KG1 (cell line): ENCODE measurements at places on chromosomes 3 and 15.

DNA sequence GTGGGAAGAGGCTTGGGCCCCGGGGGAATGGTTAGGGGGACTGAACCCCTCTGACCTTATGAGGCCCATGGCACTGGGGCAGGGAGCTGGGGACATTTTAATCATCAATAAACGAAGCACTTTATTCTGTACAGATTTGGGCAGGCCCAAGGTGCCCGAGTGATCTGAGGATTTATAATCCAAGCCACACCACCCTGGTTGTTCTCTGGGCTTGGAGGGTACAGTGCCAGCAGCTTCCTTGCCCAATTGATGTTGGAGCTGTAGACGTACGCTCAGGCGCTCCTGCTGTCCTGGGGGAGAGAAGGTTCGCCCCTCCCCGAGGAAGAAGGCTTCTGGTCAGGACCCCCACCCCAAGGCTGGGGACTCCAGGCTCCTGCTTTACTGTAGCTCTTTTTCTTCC, 12.5 kb downstream of the ZBTB47 start:
- no peak for DNase-seq

DNA sequence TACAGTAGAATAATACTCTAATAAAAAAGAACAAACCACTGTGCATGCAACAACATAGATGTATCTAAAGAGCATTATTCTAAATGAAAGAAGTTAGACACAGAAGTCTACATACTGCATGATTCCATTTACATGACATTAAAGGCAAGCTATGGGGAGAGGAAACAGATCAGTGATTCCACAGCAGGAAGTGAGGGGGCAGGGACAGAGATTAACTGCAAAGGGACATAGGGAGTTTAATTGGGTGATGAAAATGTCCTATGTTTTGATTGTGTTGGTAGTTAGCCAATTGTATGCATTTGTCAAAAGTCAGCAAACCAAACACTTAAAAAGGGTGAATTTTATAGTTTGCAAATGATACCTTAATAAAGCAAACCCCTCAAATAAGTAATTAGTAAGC, 13.8 kb downstream of the CRYGS start:
- DNase-seq: no peak

DNA sequence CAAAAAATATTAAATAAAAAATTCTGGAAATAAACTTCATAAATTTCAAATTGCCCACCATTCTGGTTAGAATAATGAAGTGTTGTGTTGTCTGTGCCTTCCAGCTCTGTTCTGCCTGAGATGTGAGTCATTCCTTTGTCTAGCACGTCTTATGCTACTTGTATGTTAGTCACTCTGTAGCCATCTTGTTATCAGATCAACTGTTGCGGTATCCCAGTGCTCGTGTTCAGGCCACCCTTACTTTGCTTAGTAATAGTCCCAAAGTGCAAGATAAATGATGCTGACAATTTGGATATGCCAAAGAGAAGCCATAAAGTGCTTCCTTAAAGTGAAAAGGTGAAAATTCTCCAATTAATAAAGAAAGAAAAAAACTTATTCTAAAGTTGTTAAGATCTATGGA, 527.5 kb downstream of the NAALADL2 start:
- DNase-seq: no peak

DNA sequence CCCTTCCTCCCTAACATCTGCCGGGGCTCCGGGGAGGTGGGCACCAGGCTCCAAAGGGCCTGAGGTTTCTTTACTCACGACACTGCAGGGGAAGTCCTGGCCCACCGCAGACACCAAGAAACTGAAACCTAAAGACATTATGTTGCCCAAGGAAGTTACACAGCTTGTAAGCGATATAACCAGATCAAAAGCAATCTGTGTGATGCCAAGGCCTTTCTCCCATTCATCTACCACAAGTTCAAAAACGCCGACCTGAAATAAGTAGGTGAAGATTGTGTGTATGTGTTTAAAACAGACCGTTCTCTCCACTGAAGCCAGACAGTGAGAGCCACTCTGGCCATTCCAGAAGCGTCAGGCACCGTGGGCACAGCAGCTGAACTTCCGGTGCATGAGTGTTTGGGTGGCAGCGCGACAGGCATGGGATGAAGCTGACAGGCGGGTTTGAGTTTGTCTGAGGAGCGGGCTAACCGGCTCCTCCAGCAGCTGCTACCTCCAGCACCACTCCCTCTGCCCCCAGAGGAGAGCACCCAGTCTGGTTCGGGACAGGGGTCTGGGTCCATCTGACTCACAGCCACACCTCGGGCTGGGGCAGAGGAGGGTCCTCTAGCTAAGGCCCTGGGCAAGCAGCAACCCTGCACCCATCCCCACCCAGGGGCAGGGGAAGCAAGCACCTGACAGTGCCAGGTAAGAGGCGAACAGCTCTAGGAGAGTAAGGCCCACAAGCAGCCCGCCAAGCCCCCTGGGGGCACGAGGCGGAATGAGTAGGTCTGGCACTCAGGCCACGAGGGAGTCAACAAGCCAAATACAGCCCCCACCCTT, 1.3 kb downstream of the TNK2 start:
- DNase-seq: no peak

DNA sequence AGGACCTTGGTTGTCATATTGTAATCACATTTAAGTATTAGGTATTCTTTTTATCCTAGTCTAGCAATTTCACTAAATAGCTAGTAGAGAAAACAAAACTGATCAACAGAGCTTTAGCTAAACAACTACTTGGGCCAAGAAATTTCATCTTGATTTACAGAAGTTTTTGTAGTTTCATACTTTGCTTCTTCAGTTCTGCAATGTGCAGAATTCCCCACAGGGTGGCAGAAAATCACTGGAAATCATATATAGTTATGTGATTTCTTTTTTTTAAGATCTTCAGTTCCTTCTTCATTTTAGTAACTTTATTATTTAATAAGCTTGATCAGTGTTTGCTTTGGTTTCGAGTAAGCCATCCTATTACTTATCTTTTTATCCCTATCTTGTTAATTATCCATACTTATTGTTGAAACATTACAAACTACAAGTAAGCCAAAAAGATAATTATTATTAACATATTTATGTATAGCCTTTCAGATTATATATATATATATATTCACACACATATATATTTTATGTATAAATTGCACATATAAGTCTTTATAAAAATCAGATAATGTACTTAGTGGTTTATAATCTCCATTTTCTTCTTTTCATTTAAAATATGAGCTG, 2.2 kb upstream of the BNIP2 start:
- DNase-seq: peak; percentile 57

- no peak for DNase-seq
Measured at GRCh38 chr15:39388118-39388517, 192.8 kb upstream of the THBS1 start.

- no peak for DNase-seq
Measured at GRCh38 chr3:15948388-15948787, 150.6 kb upstream of the ANKRD28 start.

- DNase-seq: no peak
Measured at GRCh38 chr3:4880850-4881249, 98.4 kb upstream of the BHLHE40 start.

DNA sequence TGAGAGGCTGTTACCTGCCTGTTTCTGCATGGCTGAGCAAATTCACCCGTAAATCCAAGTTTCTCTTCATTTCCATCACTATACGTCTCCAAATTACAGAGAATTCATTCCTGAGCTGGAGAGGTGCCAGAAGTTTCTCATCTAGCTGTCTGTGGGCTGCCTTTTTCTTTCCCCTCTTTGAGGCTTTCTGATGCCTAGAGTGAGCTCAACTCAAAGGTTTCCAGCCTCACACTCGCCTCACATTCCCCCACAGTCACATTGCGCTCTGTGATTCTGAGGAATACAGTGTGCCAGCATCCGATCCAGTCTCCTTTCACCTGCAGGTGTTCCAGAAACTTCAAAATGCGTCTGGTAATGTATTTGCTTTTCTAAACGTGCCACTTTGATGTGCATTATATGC, 267.2 kb downstream of the MFSD1 start:
- no peak for DNase-seq

DNA sequence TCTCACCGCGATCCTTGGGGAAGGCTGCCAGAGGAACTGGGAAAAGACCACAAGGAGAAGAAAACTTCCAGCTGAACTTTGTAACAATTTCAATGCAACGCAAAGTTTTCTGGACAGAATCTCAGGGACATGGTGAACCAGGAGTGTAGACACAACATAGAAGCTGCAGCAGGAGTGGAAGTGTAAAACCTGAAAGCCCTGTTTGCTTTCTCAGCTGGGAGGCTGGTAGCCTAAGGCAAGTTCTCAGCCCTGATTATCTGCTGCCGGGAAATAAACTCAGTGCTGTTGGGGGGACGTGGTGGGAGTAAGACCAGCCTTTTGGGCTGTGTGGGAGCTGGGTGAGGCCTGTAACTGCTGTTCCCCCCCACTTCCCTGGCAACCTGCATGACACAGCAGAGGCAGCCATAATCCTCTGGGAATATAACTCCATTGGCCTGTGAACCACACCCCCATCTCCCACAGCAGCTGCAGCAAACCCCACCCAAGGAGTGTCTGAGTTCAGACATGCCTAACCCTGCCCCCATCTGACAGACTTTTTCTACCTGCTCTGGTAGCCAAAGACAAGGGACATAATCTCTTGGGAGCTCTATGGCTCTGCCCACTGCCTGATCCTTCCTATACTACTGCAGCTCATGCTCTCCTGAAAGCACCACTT, 106.7 kb downstream of the ZNF621 start:
- no peak for DNase-seq

- DNase-seq: no peak
Measured at GRCh38 chr15:31135523-31135922, 34.0 kb upstream of the TRPM1 start.

- no peak for DNase-seq
Measured at GRCh38 chr3:180138871-180139270, 102.1 kb upstream of the PEX5L start.

- no peak for DNase-seq
Measured at GRCh38 chr15:33131552-33132232, 62.8 kb downstream of the FMN1 start.

GRCh38 chr3:100354850-100355249, 20.3 kb downstream of the NIT2 start:
- DNase-seq: no peak

DNA sequence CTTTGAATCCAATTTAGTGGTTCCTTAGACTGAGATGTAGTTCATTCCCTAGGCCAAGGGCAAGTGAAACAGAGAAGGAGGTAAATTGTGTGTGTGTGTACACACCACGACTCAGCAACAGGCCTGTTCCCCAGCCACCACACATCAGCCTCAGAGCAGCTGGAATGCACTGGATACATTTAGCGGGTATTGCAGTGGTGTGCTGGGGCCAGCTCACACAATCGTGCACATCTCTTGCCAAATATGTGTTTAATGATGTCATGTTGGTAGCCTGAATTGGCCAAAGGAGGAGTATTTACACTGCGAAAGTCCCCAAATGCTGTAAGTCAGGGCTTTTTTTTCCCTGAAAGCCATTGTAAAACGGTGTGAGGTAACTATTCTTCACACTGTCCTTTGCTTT, 82.3 kb downstream of the RBPMS2 start:
- DNase-seq: no peak

- no peak for DNase-seq
Measured at GRCh38 chr3:10310578-10310977, 10.3 kb downstream of the SEC13 start.

GRCh38 chr15:91465696-91466095, 365.6 kb downstream of the SV2B start:
- DNase-seq: no peak

DNA sequence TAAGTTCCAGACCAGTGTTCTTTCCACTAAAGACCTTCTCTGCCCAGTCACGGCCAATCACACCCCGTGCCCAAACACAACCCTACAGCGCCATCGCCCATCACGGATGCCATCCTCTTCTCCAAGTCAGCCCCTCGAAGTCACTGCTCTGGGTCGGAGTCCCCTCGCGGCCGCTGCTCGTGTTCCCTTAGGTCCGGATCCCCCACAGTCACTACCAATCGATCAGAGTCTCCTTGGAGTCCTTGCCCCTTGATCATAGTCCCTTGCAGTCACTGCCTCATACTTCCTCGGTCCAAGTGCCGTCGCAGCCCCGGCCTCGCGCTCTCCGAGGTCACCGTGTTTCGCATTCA, 461 bp downstream of the PCYT1A start:
- DNase-seq: peak; percentile 88

- DNase-seq: no peak
Measured at GRCh38 chr3:183711516-183711915, 13.9 kb downstream of the YEATS2 start.

DNA sequence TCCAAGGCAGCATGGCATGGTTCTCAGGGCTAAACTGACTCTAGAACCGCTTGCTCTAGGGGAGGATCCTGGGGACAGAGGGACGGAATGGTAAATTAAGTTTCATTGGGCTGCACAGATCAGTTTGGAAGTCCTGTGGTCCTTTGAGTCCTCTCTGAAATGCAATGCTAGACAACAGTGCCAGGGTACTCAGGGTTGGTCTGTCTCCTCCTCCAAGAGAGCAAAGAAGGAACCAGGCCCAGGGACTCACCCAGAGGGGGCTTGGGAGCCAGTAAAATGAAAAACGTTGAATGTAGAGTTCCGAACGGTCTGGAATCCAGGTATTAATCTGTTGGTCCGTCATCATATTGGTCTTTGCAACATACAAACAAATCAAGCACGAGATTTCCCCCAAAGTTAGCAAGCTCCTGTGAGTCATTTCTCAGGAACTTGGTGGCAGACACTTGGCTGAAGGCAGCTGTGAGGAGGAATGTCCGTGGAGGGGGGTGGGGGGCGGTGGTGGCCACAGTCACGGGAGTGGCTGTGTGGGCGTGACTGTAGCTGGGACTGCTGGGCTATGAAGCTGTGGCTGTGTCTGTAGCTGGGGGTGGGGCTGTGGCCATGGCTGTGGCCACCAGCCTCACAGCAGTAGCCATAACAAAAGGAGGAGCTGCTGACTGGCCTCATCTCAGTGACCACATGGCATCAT, 361.0 kb downstream of the SHQ1 start:
- no peak for DNase-seq

GRCh38 chr3:5140839-5141238, 18.7 kb downstream of the ARL8B start:
- DNase-seq: no peak

DNA sequence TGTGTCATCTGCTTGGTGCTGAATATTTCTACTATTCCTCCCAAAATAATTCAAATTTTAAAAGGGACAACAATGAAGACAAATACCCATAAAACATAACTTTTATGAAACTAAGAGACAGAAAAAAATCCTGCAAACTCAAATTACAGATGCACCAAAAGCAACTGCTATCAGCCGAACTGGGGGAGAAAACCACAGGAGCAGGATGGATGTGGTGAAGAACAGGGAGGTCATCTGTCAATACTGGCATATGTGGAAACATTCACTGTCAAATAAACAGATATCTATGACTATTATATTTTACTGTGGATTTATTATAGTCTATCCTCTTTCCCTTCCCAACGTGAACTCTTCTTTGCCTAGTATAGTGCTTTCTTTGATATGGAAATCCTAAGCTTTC, 53.3 kb upstream of the CPOX start:
- DNase-seq: no peak

GRCh38 chr15:41653760-41654159, 6.4 kb upstream of the MGA start:
- DNase-seq: no peak

DNA sequence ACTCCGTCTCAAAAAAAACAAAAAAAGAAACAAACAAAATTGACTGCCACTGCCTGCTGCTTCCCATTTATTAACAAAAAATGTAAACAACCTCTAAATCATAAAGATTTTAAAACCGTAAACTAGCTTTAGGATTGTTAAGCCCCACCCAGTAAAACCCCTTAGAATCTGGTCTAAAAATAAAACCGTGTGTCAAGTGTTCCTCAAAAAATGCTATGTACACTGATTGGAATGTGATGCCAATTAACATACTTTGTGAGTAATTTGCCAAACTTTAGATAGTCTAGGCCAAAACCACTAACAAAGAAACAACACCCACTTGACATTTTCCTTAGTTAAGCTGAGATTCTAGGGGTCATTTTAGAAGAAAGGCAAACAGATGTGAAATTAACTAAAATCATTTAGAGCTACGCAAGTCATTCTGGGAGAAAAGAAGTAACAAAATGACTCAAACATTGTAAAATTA, 5.3 kb downstream of the RAF1 start:
- DNase-seq: no peak
